ENCODE measurements at places on chromosomes 11 and 22.

DNA sequence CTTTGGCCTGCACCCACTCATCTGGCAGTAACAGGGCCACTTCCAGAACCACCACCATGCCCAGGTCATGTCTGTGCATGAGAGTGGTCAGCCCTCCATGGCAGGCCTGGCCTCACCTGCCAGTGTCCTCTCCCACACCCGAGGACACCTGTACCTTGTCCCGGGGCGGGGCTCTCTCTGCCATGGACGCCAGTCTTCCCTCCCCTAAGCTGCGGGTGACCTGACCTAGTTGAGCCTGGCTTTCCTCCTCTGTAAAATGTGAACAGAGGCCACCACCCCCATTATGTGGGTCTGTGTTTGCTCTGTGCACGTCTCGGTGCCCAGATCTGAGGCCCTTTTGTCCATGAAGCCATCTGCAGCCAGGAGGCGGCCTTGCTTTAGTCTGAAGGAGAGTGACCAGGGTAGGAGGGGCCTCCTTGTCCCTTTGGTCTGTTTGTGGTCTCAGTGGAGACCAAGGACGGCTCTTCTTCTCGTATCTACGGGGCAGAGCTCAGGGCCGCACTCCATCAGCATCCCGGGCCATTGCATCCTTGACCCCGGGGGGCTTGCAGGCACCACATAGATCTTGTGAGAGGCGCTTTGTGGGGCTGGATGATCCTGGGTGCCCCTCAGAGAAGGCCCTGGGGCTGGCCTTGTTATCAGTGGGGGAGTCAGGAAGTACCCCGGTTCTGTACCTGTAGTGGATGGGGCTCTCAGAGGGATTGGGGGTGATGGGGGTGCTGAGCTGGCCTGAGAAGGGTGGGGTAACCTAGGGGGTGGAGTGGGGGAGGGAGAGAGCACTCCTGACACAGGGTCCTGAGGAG lies 121.6 kb downstream of the KCNQ1 start:
- DNase-seq: no peak

DNA sequence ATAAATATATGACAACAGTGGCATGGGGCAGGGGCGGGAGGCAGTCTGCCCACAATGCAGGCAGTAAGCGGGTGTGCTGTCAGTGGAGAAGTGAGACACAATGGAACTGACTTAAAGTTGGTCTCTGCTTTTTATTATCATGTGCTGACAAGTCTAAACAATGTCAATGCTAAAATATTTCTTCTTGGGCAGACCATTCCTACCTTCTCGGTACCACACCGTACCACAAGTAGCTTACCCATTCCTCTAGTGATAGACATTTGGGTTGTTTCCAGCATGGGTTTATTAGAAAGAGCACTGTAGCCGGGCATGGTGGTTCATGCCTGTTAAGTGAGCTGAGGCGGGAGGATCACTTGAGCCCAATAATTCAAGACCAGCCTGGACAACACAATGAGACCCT lies 2.6 kb upstream of the CHADL start:
- DNase-seq: no peak

GRCh38 chr11:13595166-13595565 lies 73.3 kb upstream of the FAR1 start:
- DNase-seq: no peak

GRCh38 chr11:43542750-43543712 lies 137.5 kb upstream of the HSD17B12 start:
- DNase-seq: no peak

DNA sequence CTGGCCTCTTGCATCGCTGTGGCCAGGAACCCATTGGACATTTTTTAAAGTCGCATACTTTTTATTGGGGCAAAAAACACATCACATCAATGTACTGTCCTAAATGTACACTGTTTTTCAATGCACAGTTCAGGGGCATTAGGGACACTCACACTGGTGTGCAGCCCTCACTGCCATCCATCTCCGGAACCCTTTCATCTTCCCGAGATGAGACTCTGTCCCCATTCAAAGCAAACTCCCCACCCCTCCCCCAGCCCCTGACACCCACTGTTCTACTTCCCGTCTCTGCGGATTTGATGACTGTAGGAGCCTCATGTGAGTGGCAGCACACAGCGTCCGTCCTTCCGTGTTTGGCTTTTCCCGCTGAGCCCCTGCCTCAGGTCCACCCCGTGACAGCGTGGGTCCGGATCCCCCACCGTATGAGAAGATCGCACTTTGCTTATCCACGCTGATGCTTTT lies 41.8 kb upstream of the TH start:
- no peak for DNase-seq

DNA sequence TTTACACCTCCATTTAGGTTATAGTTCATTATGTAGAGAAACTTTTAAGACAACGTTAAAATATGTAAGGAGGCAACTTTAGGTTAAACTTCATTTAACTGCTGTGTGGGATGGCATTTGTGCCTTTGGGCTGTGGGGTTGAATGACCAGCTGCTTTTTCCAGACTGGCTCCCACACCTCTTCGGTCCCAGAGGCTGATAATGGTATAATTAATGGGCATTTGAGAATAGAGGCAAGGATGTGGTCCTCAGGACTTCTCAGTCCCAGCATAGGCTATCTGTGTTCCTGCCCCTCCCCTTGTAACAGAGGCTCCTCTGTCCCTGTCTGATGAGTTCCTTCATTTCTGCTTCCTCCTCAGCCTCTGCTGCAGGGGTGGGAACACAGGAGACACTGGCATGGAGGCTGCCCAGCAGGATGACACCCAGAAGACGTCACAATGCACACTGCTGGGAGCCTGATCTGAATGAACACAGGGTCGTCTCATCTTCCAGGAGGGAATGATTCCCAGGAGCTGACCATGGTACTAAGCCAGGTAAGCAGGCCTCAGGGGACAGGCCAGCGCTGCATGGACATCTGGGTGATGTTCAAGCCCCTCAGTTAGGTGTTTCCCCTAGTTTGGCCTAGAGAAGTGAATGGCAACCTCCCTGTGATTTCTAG lies 17.1 kb upstream of the GNAZ start:
- DNase-seq: no peak

GRCh38 chr11:33959855-33960400 lies 68.1 kb upstream of the LMO2 start:
- no peak for DNase-seq

DNA sequence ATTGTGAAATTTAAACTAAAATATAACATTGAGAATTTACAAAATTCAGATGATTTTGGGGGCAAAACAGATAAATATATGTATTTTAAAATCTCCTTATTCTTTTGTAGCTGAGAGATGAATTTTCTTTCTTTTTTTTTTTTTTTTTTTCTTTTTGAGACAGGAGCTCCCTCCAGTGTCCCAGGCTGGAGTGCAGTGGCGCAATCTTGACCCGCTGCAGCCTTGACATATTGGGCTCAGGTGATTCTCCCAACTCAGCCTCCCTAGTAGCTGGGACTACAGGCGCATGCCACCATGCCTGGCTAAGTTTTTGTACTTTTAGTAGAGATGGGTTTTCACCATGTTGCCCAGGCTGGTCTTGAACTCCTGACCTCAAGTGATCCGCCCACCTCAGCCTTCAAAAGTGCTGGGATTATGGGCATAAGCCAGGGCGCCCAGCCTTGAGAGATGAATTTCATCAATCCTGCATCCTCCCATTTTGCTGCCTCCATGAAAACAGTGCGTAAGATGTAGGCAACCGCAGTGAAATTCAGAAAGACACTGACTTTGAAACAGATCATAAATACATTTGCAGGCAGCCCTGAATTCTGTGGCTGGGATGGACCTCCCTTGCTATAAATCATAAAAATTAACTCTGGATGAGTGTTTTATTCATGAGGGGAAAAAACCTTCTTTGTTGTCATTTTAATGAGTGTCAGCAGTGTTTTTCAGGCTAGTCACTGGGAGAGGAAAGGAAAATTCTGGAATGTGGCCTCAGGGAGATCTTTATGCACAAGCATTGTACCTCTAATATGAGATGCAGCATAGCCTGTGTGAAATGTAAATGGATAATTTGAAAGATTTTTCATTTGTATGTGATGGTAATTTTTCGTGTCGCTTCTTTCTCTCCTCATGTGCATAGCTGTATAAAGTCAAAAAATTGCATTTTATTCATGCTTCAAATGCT lies 14.4 kb downstream of the ELMOD1 start:
- DNase-seq: no peak

DNA sequence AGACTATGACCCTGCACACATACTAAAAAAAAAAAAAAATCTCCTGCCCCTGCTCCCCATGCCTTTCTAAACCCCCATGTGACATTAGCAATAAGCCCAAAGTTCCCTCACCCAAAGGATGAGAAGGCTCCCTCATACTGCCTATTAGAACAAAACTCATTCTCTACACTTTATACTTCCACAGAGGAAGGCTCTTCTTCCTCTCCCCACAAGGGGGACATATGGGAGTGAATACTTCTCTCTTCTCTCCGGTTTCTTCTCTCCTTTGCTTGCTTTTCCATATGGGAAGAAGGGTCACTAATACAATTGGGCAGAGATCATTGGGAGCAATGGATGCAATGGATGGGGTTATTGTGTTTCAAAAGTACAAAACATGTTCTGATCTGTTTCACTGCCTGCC lies 3.3 kb downstream of the OR52L1 start:
- no peak for DNase-seq

- DNase-seq: no peak
These were observed 79.7 kb upstream of the HORMAD2 start for GRCh38 chr22:30000566-30000965.

DNA sequence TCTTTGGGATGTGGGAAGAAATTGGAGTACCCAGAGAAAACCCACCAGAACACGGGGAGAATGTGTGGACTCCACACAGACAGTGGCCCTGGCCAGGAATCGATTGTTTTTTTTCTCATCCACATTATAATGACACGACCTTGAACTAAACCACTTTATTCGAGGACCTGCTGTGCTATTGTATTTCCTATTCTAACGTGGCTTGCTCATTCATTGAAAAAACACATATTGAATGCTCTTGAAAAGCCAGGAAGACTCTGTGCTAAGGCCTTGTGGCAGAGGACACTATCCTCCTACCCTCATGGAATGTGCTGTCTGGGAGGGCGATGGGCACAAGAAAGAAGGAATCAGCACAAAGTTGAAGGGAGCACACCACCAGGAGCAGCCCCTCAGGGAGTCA lies 9.1 kb upstream of the SREBF2 start:
- no peak for DNase-seq

- no peak for DNase-seq
These were observed 15.5 kb upstream of the TMEM135 start for GRCh38 chr11:87022254-87022653.

DNA sequence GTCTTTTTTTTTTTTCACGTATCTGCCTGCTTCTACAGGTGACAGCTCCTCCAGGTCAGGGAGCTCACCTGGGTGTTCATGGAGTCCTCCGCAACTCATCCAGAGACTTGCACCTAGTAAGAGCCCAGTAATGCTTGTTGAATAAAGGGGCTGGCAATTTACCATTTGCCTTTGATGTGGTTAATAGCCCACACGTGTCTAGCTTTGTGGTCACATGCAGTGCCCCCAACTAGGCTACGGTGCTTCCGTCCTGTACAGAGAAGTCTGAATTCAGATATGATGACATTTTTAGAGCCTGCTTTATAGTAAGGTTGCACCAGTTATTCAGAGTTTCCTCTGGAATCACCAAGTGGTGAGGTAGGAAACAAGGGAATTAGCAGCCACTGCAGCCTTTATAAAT lies 199.4 kb upstream of the MTMR2 start:
- DNase-seq: no peak

DNA sequence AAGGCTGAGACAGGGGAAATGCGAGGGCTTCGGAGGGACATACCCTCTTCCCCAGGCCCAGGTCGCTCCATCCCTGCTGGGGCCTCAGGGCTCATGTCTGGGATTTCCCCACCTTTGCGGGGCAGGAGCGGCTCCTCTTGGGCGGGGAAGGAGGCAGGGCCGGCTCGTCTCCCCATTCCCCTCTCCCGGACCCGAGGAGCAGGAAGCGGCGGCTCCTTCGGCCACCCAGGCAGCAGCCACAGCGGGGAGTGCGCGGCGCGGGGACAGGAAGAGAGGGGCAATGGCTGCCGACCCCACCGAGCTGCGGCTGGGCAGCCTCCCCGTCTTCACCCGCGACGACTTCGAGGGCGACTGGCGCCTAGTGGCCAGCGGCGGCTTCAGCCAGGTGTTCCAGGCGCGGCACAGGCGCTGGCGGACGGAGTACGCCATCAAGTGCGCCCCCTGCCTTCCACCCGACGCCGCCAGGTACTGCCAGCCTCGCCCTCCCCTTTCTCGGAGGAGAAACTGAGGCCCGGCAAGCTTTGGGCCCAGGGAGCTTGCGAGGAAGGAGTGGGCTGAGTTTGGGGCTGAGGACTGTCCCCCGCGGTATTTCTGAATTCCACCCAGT lies at the start of gene ANKK1:
Gene ANKK1 (plus strand): TSS at position 175 of the 607 bp plus-strand sequence. CDS start 106 bp downstream, at position 281.
- DNase-seq: peak; percentile 61

GRCh38 chr11:126313826-126314225 lies 10.0 kb downstream of the DCPS start:
- no peak for DNase-seq

- no peak for DNase-seq
These were observed 521 bp upstream of the PTS start for GRCh38 chr11:112225753-112226061.

DNA sequence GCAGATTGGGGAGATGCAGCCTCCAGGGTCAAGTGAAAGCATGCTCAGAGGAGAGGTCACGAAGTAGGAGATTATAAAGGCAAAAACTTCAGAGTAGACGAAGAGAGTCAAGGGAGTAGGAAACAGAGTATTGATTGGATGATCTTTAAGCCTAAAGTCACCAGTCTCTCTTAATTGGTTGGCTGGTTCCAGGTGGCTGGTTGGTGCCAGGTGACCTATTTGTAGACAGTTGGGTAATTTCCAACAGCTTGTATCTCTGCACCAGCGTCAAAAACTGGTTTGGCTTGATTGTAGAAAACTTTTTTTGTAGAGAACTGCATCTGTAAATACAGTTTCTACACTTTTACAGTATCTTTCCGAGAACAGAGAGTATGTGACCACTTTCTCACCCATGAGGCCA lies 75.7 kb upstream of the CCDC90B start:
- DNase-seq: no peak

DNA sequence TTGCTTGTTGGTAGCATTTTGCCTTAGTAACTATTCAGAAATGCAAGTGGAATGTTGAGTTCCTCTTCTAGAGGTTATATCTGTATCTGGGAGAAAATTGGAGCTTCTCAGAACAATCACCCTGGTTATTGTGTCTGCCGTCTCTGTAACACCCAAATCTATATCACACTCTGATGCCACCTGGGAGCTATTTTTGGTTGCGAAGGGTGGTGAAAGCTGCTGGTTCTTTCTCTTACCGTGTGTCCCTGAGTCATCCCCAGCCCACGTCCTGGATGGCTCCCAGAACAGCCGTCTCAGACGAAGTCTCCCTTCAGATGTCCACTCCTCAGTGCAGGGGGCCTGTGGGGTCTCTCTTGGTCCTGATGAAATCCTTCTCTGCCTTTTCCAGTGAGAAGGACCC lies 83.5 kb downstream of the C22orf31 start:
- no peak for DNase-seq

GRCh38 chr22:38114484-38115398 lies 4.3 kb upstream of the BAIAP2L2 start:
- DNase-seq: peak; percentile 63

DNA sequence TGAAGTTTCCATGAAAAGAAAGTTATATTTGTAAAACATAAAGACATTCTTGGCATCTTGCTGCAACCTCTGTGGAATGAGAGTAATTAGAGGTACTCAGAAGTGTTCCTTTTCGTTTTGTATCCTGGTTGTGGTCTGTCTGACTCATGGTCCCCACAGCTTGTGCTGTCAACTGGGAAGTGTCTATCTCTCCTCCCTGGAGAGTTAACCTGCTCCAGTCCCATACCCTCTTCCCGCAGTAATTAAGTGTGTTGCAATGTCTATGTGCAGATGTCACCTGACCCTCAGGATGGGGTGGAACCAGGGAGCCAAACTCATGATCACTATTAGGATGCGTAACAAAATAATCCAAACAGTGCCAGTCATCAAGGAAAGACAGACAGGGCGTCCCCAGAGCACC lies 23.0 kb upstream of the ZDHHC13 start:
- DNase-seq: no peak
